Bone marrow (tissue), 2 donors: ENCODE measurements at places on chromosomes 5 and 9.

GRCh38 chr9:75200892-75201470, 112.7 kb downstream of the OSTF1 start:
- peak; percentile 14 for DNase-seq

GRCh38 chr5:121006217-121006616, 542.1 kb downstream of the PRR16 start:
- no peak for DNase-seq

DNA sequence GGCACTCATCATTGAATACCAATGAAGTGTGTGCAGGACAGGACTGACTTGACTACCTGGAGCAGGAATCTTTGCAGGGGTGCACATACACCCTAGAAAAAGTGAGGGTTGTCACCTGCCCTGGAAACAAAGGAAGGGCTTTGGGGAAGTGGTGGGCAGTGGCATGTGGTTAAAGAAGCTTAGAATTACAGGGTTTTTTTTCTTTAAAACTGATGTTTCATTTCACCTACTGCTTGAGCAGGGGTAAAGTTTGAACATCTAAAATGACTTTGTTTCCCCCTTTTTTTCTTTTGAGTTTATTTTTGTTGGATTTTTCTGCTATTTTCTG, 2.0 kb upstream of the KDM3B start:
- no peak for DNase-seq

GRCh38 chr9:115671236-115671962, 482.2 kb upstream of the PAPPA start:
- no peak for DNase-seq

DNA sequence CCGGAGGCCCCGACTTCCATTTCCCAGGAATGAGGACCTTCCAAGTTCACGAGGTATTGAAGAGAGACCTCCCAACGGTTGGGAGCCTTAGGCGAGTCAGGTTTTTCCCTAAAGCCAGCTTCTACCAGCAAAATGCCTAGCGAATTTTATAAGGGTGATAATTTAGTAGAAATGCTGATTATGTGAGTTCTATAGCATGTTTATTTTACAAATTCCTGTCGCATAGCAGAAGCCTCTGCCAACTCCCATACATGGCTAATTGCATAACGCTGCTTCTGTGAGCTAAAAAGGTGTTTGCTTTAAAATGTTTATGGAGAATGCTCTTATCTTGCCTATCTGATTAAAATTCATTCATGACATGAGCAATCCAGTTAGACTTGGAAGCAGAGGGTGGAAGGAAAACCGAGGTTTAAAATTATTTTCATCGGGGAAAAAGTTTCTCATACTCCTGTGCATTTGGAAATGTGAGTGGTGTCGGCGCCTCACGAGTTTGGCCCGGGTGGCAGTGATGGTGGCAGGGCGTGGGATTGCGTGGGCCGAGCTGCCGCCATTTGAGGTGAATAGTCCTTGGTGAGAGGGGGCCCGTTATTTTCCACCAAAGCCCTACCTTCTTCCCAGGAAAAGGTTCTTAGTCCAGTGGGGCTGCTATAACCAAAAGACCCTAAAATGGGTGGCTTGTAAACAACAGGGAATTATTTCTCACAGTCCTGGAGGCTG, 104.4 kb upstream of the FCN2 start:
- no peak for DNase-seq

- DNase-seq = no peak
Measured at GRCh38 chr5:43268188-43268820, 44.9 kb downstream of the HMGCS1 start.

DNA sequence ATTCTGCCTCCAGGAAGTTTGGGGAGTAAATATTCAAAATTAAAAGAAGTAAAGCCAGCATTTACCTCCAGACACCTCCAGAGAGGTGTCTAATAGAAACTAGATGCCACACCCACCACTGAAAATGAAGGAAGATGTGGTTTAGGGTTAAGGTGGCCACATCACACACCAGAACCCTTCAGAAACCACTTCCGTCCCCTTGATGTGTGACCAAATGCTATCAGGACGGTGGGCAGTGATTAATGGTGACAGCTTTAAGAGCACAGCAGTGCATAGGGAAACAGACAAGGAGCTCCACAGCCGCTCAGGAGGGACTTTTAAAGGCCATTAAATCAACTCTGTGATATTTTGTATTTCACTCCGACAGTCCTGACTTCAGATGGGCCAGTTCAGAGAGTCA, 295.2 kb downstream of the BRINP1 start:
- no peak for DNase-seq

GRCh38 chr5:106873568-106873967, 797.2 kb downstream of the EFNA5 start:
- no peak for DNase-seq

- no peak for DNase-seq
Measured at GRCh38 chr5:134659456-134659855, 10.9 kb downstream of the SEC24A start.

- DNase-seq = no peak
Measured at GRCh38 chr9:101737165-101737704, 1.2 kb downstream of the GRIN3A start.

- no peak for DNase-seq
Measured at GRCh38 chr9:127825319-127826051, 22.8 kb downstream of the FPGS start.

DNA sequence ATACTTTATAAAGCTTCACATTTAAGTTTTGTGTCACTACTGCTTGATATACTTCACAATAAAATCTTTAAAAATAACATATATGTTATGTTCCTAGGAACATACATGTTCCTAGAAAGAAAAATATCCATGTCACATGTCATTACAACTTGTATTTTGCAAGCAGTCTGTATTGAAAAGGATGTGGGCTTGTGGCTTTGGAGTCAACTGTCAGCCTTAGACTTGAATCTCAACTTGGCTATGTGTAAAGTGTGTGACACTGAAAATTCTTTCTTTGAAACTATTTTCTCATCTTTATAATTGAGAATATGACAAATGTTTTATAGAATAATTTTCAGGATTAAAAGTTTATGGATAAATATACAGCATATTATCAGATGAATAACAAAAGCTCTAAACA, 273.1 kb downstream of the KIAA0825 start:
- DNase-seq = no peak

GRCh38 chr9:82934949-82935348, 128.0 kb downstream of the RASEF start:
- no peak for DNase-seq

DNA sequence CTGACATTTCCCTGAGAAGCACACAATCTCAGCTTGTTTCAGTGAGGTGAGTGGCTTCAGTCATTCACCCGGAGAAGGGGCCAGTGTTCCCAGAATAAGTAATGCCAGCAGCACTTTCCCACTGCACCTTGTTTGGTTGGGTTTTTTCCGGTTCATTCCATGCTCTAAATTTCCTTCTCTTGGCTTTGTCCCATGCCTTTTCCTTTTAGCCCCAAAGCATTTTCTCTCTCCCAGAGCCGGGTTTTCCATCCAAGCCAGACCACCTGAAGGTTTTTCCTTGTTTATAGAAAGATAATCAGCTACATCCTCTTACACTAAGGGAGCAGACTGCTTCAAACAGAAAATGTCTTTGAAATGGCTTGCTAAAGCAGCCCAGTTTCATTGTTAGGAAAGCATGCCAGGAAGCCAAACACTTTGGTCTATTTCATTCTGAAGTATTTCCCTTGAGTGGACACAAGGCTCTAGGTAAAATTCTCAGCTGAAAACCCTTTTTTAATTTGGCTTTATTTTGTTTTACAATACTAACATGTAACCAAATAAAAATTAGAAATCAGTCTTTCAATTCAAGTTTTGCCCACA, 501.6 kb downstream of the DTWD2 start:
- DNase-seq = no peak
